T-helper 1 cell (primary cell): ENCODE measurements at places on chromosomes 1 and 21.
A peak's percentile ranks its signal among the peaks of the same experiment; 100 is the strongest.

GRCh38 chr1:156608981-156609380 is 7.7 kb upstream of the GPATCH4 start:
- DNase-seq = peak; percentile 58

DNA sequence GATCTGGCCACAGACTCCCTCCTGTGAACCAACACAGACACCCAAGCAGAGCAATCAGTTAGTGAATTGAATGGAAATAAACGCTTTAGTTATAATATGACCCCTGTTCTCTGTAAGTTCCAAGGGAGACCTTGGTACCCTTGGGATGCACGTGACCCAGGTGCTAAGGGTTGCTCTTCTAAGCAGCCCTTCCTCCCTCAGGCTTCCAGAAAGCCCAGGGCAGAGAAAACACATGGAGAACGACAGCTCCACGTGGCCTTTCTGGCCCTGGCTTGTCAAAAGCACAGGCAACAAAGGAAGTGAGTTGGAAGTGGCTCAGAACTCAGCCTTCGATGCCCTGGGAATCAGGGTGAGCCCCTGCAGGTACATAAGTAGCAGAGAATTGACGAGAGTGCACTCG is 57.4 kb downstream of the LACTBL1 start:
- DNase-seq = no peak

GRCh38 chr1:219385787-219386427 is 212.2 kb downstream of the LYPLAL1 start:
- DNase-seq = peak; percentile 3

- DNase-seq = no peak
Measured at GRCh38 chr1:77120950-77121349, 98.3 kb downstream of the PIGK start.

DNA sequence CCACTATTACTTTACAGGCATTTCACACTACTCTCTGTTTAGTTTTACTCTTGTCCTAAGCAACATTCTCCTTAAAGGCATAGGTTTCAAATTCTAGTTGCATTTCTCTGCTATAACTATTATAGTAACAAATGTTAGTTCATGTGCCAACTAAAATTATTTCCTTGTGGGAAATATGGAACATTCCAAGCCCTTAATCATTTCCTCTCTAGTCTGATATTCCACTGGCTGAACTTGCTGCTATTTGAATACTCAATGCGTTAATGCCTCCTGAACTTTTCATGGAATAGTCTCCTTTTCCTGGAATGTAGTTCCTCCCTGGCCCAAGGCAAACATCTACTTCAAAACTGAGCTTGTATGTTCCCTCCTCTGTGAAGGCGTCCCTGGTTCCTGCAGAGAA is 19.3 kb upstream of the TBX19 start:
- DNase-seq = no peak

GRCh38 chr1:114522264-114522575 is 11.2 kb upstream of the TRIM33 start:
- DNase-seq = no peak

GRCh38 chr1:28155628-28156027 is 20.9 kb downstream of the PTAFR start:
- DNase-seq = no peak

DNA sequence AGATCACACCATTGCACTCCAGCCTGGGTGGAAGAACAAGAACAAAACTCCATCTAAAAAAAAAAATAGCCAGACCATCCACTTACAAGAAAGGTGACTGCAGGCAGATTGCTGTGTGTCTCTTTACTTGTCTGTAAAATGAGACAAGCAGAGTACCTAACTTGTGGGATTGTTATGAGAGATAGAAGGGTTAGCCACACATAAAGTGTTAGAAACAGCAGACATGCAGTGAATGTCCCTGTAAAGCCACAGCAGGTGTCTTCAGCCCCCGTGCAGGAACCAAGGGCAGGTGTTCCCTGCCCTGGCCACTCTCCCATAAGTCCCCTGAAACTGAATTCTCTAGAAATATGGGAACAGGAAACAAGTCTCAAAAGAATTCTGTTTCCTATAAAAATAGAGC is 40.8 kb upstream of the EFHD2 start:
- no peak for DNase-seq

DNA sequence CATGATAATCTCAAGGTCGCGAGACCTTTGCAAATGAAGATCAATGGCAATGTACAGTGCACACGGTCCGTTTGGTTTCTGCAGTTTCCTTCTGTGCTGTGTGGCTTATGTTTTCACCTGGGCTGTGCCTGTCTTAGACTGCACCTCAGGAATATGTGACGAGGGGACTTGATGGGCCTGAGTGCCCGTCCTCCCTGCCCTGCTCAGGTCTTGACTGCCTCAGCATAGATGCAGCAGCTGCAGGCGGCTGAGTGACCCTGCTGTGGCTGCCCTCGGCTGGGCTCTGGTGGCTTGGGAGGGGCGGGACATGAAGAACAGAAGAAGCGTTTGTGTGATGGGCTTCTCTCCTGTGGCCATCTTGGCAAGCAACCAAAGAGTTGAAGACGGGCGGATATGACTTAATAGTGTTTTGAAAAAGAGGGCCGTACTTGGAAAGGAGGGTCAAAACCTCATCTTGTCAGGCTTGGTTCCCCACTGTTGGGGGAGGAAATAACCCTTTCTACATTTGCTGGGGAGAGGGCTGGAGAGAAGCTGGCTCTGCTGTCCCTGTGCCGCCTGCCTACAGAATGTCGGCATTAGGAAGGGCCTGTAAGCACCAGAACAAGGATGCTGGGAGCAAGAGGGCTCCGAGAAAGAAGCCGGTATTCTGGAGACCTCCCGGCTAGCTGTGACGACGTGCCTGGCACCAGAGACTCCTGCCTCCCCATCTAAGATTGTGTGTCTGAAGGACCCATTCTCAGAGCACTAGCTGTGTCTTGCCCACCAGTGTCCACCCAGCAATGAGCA is 7.1 kb downstream of the MYBPHL start:
- DNase-seq = no peak

DNA sequence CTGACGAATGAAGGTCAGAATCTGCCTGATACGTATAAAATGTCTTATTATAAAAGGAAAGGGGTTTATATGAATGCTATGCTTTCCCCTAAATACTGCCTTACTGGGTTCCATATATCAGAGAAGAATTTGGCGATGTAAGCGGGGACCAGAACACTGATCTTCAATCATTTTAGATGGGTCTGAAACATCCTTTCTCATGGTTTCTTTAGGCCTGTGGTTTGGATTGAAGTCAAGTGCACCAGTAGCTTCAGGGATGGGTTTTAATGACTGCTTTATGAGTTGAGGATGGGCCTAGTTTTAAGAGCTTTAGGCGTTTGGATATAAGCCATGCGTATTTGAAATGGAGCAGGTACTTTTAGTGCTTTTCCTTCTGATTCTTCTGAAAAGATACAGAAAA is 6.9 kb downstream of the FMN2 start:
- DNase-seq = no peak

DNA sequence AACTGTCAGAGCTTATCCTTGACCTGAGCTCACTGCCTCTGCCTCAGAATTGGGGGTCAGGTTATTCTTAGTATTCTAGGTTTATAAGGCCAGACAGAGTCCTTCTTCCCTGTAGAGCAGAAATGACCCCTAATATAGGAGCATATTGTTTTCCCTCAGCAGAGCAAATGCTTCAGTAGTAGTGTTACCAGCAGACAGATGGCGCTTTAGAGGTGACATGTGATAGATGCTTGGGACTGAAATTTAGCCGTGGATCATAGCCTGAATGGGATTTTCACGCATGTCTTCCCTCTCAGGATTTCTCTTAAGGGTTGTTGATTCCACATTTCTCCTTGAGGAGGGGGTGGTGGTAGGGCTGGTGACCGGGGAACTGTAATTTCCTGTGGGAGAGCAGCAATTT is 24.5 kb downstream of the ADARB1 start:
- DNase-seq = no peak

DNA sequence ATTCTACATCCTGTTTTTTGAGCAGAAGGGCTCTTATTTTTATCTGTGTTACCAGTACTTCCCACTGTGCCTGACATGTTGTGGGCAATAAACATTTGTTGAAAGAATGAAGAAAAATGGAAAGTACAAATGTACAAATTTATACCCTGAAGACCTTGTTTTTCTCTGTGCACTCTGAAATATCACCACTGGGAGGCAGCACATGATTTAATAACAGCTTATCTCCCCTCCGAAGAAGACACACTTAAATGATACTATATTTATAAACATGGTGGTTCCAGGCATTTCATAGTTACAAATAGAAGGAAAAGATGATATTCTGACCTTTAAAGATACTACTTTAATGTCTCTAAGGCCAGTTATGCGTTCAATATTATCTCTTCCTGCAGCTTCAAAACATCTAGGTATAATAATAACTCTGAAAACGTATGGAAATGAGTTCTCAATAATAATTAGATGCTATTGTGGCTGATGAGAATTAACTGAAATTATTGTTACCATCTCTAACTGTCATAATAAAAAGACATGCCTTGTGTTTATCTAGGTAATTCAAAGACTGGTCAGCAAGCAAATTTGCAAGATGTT is 12.8 kb downstream of the DYNLT5 start:
- DNase-seq = peak; percentile 24

DNA sequence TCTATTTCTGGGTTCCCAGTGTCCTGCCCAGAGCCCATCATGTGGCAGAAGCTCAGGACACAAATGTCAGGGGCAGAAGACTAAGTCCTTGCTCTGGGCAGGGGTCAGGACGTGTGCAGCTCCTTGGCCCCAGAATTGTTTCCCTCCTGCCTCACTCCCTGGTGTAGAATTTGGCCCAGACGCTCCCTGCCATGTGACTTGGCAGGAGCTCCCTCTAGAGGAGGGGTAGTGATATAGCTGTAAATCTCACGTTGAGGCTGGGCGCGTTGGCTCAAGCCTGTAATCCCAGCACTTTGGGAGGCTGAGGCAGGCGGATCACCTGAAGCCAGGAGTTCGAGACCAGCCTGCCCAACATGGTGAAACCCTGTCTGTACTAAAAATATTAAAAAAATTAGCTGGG is 91.2 kb downstream of the UBIAD1 start:
- DNase-seq = no peak

- no peak for DNase-seq
Measured at GRCh38 chr1:245240648-245241165, 85.9 kb downstream of the KIF26B start.

- no peak for DNase-seq
Measured at GRCh38 chr1:83015163-83015562, 983.8 kb downstream of the TTLL7 start.

GRCh38 chr1:63327417-63328054 is 5.2 kb downstream of the FOXD3 start:
- no peak for DNase-seq

DNA sequence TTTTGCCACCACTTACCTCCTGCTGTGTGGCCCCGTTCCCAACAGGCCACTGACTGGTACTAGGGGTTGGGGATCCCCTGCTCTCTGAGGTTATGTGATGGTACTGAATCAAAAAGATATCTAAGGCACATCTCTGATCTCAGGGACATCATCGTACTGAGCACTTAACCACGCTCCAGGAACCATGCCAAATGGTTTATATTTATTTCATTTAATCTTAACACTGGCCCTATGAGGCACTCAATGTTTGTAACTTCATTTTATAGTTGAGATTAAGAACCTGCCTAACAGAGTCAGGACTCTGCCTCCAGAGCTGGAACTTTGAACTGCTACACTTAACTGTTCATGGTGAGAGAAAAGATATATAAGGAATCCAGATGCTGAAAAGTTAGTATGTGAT is 98.0 kb upstream of the HP1BP3 start:
- no peak for DNase-seq

- DNase-seq = no peak
Measured at GRCh38 chr21:41536076-41536826, 28.3 kb upstream of the TMPRSS2 start.

DNA sequence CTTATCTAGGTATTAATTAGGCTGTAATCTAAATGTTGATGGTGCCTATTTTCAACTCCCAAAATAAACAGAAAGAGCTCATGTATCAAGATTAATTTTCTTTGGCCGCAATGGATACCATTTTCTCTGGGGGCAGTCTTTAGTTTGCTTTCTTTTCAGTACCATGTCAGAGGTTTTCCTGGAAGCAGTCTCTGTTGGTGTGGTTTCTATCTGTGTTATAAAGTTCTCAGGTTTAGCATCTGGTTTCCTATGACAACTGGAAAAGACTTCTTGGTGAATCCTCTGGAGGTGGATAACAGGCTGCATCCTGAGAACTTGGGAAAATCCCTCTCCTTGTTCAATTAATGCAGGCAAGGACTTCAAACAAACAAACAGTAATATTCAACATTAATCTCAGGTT is 38.7 kb upstream of the BATF3 start:
- peak; percentile 59 for DNase-seq

- DNase-seq = no peak
Measured at GRCh38 chr1:156062189-156062588, 1.2 kb downstream of the RAB25 start.

- no peak for DNase-seq
Measured at GRCh38 chr21:36611379-36611778, 87.5 kb upstream of the SIM2 start.

DNA sequence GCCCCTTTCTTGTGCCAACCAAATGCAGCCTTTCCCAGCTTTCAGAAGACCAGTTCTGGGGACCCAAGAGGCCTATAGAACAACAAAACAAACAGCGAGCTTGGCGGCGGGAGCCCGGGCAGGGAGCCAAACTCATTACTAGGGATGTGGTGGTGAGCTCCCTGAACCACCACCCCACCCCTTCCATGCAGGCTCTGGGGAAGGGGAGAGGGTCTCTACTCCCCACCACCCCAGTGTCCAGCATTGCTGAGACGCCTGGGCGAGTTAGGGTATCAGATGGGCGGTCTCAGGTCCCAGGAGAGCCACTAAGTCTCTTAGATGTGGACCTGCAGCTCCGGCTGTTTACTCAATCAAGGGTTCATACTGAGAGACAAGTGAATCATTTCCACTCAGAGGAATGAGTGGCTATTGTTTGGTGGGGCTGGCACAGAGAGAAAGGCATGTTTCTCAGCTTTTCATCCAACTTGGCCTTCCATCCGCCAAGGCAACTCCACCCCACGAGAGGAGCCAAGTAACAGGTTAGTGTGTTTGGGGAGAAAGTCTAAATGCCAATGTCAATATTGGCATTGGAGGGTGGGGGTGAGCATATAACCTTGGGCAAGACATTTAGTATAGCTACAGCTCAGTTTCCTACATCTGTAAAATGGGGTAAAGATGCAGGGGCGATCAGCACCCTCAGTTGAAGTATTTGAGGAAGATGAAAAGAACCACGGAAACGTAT is 40.9 kb downstream of the PLXNA2 start:
- no peak for DNase-seq

GRCh38 chr21:30962013-30962412 is 76.3 kb downstream of the KRTAP19-8 start:
- no peak for DNase-seq

GRCh38 chr1:210087058-210087457 is 145.5 kb upstream of the SERTAD4 start:
- DNase-seq = no peak

GRCh38 chr1:78036450-78036849 is 9.3 kb upstream of the GIPC2 start:
- no peak for DNase-seq
